ENCODE measurements at places on chromosomes 5 and 9.

DNA sequence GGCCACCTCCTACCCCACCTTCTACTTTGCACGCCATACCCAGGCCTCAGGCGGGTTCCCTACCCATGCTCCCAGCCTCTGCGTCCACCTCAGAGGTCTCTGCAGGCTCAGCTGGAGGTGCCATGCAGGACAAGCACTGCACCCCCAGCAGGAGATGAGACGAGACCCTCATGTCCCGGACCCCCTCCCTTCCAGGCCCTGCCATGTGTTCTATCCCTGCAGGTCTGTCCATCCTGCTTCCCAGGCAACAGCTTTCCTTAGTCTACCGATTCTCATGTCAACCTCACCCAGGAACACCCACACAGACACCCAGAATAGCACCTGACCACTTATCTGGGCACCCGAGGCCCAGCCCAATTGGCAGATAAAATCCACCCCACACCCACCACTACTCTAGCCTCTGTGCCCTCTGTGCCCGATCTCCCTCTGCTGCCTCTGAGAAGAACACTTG is 52.1 kb downstream of the SEMA4D start:
- DNase-seq, result no peak

GRCh38 chr9:137314561-137315560 is 12.8 kb upstream of the NRARP start:
- DNase-seq, result no peak

- no peak for DNase-seq
Measured at GRCh38 chr9:121954477-121955140, 138.5 kb downstream of the TTLL11 start.

DNA sequence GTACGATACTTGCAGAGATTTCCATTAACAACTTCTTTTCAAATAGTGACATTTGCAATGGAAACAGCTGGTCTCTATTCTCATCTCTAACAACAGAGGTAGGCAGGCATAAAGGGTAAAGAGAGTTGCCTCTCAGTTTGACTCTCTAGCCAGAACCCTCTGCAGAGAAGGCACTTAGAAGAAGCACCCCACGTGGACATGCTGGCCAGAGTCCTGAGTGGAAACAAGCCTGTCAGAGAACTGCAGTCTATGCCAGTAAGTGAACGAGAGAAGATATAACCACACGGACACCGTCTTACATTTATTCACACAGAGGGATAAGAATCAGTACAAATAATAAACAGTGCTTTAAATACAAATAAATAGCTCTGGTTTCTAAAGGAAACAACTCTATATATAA is 11.0 kb upstream of the LHX6 start:
- DNase-seq, result no peak

DNA sequence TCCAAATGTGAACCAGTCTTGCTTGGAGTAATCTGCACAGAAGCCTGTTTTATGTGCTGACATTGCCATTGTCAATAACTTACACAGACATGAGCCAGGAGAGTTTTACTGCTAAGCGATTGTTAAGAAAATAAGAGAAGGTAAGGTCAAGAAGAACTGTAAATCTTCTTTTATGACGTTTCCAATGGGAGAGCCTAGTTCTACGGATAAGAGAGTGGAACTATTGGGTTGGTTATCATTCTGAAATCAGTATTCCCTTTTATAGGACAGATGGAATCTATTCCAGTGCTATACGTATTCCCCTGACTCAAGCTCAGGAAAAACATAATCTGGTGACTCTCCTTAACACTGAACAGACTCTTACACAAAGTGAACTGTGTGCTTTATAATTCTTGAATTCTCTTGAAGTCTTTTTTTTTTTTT is 137.9 kb upstream of the OTULINL start:
- DNase-seq, result no peak

- no peak for DNase-seq
Measured at GRCh38 chr9:17204611-17205152, 69.8 kb downstream of the CNTLN start.

DNA sequence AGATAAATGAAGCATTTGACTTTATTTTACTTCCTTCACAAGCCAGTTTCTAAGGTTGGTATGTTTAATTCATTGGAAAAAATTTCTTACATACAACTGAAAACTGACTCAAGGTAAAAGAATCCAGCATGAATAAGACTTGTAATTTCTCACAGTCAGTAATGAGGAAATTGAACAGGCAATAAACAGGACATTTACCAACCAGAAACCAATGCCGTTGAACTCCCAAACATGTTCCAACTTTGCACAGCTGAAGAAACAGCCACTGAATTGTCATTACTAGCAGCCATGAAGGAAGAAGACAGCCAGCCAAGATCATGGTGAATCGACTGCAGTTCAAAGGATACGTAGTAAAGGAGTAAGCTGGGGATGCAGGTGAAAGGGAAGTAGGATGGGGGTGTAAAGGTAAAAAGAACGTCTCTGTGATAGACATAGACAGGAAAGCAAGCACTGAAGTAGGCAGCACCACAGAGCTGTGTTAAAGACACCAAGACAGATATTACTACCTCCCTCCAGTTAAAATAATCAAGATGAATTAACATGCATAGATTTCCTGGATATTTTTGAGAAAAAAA is 21.3 kb upstream of the SLC12A2 start:
- DNase-seq, result no peak

GRCh38 chr9:125999504-125999881 is 252.3 kb downstream of the PBX3 start:
- DNase-seq, result no peak

DNA sequence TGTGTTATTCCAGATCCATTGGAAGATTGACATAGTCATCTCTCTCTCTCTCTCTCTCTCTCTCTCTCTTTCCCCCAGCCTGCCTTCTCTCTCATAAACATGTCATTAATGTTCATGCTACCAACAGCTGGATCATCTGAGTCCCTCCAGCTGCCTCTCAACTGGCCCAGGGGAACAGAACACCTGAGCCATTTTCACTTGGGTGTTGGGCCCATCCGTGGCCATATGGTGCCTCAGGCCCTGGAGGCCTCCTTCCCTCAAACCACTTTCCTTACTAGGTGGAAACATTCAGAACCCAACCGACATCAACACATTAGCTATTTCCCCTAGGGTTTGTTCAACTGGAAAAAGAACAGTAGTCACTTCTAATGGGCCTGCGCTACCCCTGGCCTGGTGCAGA is 196.2 kb downstream of the FRMD3 start:
- DNase-seq, result no peak

GRCh38 chr9:78856144-78856543 is 559.2 kb downstream of the PSAT1 start:
- DNase-seq, result no peak
